ENCODE measurements at places on chromosomes 12 and 14. TPM values are rescaled to one million over a fixed set of nuclear protein-coding genes. Genes with fewer than 3 reads are reported as not detected.

DNA sequence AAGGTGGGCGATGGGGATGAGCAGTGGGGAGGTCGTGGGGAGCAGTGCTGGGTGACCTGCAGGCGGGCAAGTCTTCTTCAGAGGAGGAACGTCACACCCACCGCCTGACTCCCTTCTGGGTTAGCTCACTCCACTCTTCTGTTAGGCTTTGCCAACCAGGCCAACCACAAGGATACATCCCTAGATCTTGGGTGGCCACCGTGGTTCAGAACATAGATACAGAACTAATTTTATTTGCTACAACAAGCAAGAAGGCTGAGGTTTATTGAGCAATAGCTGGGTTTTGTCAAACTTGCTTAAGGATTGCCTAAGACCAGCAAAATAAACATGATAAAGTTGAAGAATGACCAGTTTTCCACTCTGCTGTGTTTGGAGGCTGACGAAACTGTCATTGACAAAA is 109.4 kb downstream of the DACT1 start:
- H3K27me3 ChIP-seq, result peaks cover 3% of the 10 kb centered on the region
- H3K36me3 ChIP-seq, result no peaks in the 10 kb centered on the region
- H3K27ac ChIP-seq, result no peak overlapping the region
- H3K4me3 ChIP-seq, result no peak overlapping the region
- no peak for DNase-seq

Gene RTL1
- total RNA-seq, result not detected

Gene CEBPE
- total RNA-seq, result 1.8 TPM

Gene MGAT4C
- not detected for total RNA-seq

Gene MYH7
- total RNA-seq, result not detected

Gene NYNRIN
- total RNA-seq, result 0.34 TPM

Gene GUCY2C
- total RNA-seq, result not detected

Gene SERPINA1
- 0.20 TPM for total RNA-seq

Gene EML5
- total RNA-seq, result 2.2 TPM

DNA sequence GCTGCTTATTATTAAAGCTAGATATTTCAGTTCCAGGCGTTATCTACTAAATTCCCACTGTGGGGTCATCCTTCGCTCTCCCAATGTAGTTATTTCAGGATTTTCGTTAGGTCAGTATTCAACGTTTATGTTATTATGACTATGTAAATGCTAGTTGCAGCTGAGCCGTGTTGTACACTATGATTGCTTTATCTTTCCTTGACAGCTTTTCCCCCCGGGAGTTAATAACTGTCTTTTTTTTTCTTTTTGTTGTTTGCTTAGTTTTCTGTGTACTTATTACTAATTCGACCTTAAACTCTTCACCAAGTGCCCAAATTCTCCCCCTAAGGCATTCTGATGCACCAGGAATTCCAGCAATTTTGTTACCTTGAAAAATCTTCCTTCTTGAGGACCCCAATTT is 48.5 kb downstream of the SUDS3 start:
- H3K27me3 ChIP-seq, result no peaks in the 10 kb centered on the region
- no peak overlapping the region for H3K4me3 ChIP-seq
- no peak for DNase-seq
- H3K27ac ChIP-seq, result no peak overlapping the region
- no peaks in the 10 kb centered on the region for H3K36me3 ChIP-seq

DNA sequence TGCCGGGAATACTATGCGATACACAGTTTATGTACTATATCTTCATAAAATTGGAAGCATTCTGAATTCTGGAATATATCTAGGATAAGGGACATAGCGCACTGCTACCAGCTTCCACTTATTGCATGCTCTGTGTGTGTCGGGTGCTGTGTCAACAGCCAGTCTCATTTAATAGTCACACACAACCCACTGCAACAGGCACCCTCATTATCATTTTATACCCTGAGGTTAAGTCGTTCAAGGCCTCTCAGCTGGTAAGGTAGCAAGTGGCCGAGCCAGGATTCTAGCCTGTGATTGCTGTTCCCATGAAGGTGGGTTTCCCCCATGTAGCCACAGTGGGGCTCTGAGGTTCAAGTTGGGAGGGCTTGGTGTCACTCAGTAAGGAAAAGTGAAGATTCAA is 7.0 kb downstream of the PPP1R1A start:
- no peak for DNase-seq
- no peak overlapping the region for H3K27ac ChIP-seq
- H3K4me3 ChIP-seq, result no peak overlapping the region
- peaks cover 2% of the 10 kb centered on the region for H3K36me3 ChIP-seq
- peaks cover 19% of the 10 kb centered on the region for H3K27me3 ChIP-seq
